ENCODE measurements at places on chromosomes 2 and 18. TPM values are rescaled to one million over a fixed set of nuclear protein-coding genes. Genes with fewer than 3 reads are reported as not detected.

DNA sequence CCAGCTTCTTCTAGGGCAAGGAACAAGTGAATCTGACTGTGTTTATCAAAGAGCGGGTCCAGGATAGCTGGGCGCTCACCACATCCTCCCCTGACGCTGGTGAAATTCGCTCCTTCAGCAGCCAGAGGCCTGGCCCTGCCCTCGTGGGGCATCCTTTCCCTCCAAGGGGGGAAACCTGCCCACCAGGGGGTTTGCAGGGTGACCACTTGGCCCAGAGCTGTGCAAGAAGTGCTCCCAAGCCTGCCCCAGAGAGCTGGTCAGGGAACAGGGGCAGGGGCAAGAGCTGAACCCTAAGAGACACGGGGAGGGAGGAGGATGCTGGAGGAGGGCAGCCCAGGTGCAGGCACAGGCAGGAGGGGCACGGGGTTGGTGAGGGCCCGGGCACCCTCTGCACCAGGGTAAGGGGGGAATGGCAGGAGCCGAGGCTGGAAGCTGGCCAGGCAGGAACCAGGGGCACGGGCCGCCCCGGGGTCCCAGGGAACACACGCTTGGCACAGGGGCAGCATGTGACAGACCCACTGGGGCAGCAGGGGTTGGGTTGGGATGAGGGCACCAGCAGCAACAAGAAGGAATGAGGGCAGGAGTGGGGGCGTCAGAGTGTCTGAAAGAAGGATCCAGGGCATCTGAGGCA is 2.8 kb upstream of the GPR55 start:
- DNase-seq: no peak

- no peak for DNase-seq
Measured at GRCh38 chr18:8091035-8091434, 518.2 kb upstream of the RAB12 start.

- no peak for DNase-seq
Measured at GRCh38 chr2:212973347-212973746, 178.1 kb downstream of the IKZF2 start.

- no peak for DNase-seq
Measured at GRCh38 chr2:3285901-3286645, 91.5 kb downstream of the EIPR1 start.

DNA sequence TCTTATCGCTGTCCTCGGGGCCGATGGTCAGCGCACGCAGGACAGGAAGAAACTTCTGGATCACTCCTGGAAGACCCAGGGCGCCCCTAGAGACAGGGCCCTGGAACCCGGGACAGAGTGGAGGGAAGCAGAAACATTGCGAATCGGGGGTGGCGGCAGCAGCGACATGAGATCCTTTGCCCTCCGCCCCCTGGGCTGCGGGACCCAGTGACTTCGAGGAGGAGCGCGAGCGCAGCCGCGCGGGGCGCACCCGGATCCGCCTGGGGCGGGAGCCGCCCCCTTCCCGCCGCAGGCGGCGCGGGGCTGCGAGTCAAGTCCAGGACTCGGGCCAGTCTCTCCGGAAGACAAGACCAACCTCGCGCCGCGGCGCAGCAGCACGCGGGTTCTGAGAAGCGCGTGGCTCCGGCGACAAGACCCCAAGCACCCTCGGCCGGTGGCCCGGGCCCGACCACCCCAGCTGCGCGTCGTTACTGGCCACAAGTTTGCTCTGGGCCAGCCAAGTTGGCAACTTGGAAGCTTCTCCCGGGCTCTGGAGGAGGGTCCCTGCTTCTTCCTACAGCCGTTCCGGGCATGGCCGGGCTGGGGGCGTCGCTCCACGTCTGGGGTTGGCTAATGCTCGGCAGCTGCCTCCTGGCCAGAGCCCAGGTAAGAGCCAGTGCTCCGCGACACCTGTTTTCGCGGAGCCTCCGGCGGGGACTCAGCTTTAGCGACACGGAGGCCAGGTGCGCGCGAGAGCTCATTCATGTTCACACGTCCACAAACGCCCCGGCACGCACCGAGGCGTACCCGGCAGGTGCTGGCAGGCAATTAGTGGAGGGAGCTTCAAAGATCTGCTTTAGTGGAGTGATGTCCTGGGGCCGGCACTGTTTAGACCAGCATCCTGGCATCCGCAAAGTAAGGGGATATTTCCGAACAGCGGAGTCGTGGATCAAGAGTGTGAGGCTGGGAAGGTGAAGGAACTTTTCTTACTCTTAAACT is at the start of gene PTH2R:
PTH2R (plus strand) TSS at position 319 of the 978 bp plus-strand sequence; CDS start at position 571, 252 bp downstream.
- no peak for DNase-seq

- DNase-seq: no peak
Measured at GRCh38 chr2:138012968-138013367, 48.7 kb downstream of the HNMT start.

DNA sequence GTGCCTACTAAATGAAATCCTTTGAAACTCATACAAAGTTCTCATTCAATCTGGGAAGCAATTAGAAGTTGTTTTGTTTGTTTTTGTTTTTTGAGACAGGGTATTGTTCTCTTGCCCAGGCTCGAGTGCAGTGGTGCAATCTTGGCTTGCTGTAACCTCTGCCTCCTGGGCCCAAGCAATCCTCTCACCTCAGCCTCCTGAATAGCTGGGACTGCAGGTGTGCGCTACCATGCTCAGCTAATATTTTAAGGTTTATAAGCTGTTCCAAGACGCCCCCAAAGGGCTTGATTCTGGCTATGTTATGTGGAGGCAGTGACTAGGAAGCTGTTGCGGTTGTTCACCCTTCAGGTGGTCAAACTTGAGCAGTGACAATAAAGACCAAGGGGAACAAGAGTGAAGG is 48.5 kb downstream of the NAB1 start:
- DNase-seq: no peak

DNA sequence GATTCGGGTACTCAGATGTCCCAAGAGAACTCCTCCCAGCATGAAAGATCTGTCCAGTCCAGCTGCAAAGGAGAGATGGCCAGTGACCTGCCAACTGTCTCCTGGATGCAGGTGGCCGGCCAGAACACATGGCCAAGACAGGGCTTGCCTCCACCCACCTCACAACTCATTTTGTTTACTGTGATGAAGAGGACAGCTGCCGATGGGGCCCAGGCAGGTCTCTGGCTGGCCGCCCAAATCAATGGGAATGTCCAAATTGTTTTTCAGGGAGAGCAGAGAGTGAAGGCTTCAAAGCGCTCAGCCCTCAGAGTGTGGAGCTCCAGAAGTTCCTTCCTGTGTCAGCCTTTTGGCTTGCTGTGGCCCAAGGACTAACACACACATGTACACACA is 41.9 kb downstream of the FOSL2 start:
- DNase-seq: no peak

GRCh38 chr2:71614976-71615766 is 161.8 kb downstream of the DYSF start:
- no peak for DNase-seq

- DNase-seq: no peak
Measured at GRCh38 chr2:215364157-215365155, 52.6 kb downstream of the ATIC start.

DNA sequence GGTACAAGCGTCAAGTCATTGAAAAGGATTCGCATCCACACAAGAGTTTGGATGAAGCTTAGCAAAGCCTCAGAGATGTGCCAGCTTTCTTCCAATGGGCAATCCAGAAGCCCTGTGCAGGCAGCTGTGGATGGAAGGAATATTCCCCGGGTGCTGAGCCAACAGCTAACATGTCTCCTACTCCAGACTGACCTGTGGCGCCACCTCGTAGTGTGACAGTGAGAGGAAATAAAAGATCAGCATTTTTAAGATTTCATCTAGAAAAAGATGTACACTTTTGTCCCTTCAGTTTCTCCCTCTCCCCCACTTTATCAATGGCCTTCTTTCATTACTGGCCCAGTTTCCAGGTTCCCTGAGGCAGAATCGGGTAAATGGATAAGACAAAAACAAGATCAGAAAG is 48.9 kb upstream of the SPATS2L start:
- DNase-seq: no peak

DNA sequence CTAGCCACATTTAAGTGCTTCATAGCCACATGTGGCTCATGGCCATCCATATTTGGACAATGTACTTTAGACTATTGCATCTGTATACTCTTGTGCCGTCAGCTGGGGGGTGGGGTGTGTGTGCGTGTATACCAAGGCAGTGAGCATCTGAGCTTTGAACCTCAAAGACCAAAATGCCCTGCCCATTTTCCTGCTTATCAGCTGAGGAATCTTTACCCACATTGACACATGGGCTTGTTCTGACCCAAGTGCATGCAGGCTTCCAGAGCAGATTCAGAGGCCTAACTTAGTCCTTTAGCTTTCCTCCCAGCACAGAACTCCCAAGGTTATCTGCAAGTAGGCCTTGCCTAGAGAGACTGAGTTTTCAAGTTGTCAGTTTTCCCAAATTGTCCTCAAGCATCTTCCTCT is 11.1 kb upstream of the MOCOS start:
- DNase-seq: no peak

DNA sequence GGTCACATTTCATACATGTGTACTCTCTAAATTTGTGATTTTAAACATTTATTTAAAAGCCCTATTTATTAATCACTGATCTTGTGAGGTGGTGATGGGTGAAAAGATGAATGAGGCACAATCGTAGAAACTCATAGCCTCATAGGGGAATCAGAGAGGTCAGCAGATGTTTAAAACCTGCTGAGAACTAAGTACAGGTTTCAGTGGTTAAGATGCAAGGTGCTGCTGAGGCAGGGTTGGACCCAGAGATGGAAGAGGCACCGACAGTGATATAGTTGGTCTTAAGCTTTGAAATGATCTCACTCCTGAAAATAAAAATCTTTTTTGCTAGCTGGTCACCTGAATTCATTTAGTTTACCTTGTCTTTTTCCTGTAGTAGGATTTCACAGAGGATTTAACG is 49.6 kb downstream of the LINC00305 start:
- no peak for DNase-seq

DNA sequence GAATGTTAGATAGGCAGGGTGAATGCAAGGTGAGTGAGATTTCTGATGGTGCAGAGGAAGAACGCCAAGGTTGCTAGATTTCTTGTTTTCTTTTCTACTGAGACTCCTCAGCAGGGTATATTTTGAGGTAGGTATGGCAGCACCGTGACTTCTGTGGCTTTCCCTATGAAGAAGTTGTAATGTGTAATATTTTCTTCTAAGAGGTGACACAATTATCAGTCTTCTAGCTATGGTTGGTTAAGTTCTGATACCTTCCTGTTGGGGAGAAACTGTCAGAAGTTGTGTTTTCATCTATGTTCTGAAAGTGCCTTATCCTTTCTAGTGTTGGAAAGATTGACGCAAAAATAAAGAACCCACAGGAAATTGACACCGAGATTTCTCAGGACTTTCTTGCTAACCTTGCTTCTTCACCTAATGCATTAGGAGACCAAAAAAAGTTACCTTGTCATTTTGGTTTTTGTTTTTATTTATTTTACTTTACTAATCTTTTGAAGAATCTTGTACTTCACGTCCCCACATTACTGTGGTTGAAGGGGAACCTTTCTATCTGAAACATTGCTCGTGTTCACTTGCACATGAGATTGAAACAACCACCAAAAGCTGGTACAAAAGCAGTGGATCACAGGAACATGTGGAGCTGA is 11.9 kb downstream of the IL18R1 start:
- no peak for DNase-seq

DNA sequence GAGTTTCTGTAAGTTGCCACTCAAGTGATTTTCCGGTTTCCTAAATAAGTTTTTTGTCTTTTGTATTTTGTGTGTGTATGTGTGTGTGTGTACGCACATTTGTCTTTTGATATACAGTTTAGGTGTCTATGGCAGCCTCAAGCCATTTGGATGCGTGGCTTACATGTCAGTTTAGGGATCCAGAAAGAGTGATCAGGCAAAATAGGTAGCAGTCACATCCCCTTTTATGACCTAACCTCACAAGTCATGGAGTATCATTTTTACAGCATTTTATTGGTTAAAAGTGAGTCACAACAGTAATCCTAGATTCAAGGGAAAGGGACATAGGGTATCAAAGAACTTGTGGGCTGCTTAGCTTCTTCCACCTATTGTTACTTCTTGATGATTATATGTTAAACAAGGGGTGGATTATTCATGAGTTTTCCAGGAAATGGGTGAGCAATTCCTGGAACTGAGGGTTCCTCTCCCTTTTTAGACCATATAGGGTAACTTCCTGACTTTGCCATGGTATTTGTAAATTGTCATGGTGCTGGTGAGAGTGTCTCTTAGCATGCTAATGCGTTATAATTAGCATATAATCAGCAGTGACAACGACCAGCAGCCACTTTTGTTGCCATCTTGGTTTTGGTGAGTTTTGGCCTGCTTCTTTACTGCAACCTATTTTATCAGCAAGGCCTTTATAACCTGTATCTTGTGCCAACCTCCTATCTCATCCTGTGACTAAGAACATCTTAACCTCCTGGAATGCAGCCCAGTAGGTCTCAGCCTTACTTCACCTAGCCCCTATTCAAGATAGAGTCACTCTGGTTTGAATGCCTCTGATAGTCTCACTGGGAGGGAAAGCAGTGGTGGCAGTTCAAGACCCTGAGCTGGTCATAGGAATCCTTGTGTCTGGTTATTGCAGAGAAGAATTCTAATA is 8.6 kb upstream of the SOCS6 start:
- DNase-seq: no peak

DNA sequence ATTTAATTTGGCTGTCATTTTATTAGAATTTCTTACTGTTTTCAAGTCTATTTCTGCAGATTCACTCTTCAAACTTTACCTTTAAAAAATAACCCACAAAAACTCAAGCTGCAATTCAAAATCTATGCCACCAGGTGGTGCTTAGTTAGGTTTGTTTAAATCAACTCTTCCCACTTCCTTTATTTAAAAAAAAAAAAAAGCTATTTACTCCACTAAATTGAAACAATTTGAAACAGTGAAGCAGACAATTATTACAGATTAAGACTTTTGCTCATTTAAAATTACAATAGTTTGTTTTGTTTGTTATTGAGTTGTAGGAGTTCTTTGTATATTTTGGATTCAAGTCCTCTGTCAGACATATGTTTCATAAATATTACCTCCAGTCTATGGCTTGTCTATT is 300.0 kb downstream of the PDE11A start:
- DNase-seq: peak; percentile 72

DNA sequence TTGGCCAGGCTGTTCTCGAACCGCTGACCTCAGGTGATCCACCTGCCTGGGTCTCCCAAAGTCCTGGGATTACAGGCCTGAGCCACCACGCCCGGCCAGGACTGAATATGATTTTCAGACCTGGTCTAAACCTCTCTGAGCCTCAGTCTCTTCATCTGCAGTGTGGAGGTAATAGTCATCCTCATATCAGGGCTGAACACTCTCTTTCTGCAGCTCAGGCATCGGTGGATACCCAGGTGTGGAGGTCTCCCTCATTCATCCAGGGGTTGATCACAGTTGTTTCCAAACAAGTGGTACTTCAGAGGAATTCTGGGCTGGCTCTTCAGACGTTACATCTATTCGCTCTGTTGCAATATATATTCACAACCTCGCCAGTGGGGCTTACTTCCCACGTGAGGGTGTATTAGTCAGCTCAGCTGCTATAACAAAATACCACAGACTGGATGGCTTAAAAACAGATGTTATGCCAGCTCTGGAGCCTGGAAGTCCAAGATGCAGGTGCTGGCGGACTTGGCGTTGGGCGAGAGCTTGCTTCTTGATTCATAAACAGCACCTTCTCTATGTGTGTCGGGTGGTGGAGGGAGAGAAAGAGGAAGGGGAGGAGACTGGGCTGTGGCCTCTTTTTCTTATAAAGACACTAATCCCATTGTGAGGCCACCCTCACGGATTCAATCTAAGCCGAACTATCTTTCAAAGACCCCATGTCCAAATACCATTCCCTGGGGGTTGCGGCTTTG is 2.9 kb upstream of the MBP start:
- DNase-seq: no peak

GRCh38 chr2:83795777-83796176 is 663.3 kb downstream of the SUCLG1 start:
- no peak for DNase-seq

The AKAIN1 gene
- total RNA-seq: not detected

The MEP1B gene
- total RNA-seq: not detected

The STK17B gene
- 224 TPM for total RNA-seq

The MSH2 gene
- 38.7 TPM for total RNA-seq

The RIT2 gene
- total RNA-seq: not detected

The SIX3 gene
- not detected for total RNA-seq

The NT5DC4 gene
- total RNA-seq: not detected

All from Karpas-422 (cell line).